ENCODE measurements at places on chromosomes 12 and 14. TPM values are rescaled to one million over a fixed set of nuclear protein-coding genes. Genes with fewer than 3 reads are reported as not detected.

SYCP3 gene
- total RNA-seq = 0.47 TPM

SMCO2 gene
- total RNA-seq = not detected

NPFF gene
- not detected for total RNA-seq

ENDOU gene
- 0.12 TPM for total RNA-seq

- DNase-seq = no peak
Observed at GRCh38 chr12:66071549-66071948, 59.0 kb downstream of the LLPH start.

DNA sequence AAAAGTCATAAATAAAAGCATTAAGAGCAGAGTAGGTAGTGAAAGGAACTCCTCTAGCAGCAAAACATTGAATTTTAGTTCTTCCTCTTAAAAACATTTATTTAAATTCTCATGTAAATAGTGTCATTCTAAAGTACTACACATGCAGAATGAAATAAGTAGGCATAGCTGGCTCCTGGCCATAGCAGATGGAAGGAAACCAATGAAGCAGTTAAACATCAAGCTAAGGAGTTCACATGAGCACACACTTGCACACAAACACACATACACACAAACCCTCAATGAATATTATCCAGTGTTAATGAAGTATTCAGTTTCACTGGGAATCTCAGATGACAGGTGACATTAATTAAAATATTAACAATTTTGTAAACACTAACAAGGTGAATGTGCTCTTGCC, 69.3 kb downstream of the SLC35F4 start:
- no peak for DNase-seq

DNA sequence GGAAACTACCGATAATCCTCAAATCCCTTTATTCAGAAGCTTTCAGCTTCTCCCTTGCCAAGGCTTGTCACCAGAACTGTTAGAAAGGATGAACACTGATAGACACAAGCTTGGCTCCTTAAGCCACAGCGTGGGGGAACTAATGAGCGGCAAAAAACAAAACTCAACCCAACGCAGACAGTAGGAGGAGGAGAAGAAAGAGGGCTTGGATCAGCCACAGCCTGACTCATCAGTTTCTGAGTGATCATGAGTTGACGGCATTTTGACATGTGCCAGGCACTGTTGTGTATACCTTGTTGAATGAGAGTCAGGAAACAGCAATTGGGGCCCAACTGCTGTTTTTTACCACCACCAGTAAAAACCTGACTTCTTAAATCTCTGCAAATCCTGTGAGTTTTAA, 23.7 kb downstream of the PLXNC1 start:
- no peak for DNase-seq

DNA sequence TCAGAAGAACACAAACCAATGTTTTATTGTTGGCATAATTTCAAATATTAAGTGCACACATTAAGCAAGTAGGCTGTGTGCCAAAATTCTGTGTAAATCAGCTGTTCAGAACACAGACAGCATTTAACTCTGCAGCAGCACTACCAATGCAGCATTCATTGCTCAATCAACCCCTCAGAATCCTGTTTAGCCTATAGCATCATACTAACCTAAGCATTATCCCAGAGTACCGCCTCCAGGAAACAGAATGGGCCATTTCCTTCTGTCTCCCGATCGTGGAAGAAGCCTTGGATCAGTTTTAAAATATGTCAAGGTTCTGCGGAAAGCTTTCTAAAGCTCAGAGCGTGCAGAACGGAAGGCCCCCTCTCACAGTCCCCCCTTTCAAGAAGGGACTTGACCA, 3.3 kb downstream of the IL26 start:
- no peak for DNase-seq

DNA sequence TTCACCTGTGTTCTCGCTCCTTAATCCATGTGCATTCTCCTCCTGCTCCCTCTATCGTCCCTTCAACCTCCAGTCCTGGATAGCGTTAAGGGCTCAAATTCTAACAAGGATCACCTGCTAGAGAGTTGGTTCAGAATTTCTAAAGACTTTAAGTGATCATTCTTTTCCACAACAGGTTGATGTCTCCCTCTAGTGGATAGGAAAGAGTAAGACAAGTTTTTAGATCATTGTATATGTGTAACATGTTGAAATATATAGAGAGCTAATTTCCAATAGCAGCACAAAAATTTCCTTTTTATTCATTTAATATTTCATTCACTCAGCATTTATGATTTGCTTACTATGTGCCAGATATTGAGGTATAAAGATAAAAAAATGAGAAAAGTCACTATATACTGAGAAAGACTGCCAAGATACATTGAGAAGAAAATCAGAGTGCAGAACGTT, 9.3 kb upstream of the ESR2 start:
- no peak for DNase-seq

DNA sequence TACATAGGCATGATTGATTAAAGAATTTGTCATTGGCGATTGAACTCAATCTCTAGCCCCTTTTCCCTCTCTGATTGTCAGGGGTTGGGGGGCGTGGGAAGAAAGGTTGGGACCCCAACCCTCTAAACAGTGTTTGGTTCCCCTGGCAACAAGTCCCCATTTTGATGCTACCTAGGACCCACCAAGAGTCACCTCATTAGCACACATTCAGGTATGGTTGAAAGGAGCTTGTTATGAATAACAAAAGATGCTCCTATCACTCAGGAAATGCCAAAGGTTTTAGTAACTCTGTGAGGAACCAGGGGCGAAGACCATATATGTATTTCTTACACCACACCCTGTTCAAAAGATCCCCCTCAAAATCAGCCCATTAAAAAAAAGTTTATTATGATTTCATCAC, 14.3 kb downstream of the RNF212B start:
- no peak for DNase-seq

GRCh38 chr14:66074537-66074936, 411.6 kb upstream of the CCDC196 start:
- DNase-seq = no peak

- DNase-seq = no peak
Observed at GRCh38 chr12:119620490-119620889, 26.9 kb downstream of the TMEM233 start.

GRCh38 chr12:41419131-41419893, 231.2 kb downstream of the PDZRN4 start:
- DNase-seq = no peak

GRCh38 chr12:81530352-81530751, 228.8 kb downstream of the PPFIA2 start:
- DNase-seq = no peak

DNA sequence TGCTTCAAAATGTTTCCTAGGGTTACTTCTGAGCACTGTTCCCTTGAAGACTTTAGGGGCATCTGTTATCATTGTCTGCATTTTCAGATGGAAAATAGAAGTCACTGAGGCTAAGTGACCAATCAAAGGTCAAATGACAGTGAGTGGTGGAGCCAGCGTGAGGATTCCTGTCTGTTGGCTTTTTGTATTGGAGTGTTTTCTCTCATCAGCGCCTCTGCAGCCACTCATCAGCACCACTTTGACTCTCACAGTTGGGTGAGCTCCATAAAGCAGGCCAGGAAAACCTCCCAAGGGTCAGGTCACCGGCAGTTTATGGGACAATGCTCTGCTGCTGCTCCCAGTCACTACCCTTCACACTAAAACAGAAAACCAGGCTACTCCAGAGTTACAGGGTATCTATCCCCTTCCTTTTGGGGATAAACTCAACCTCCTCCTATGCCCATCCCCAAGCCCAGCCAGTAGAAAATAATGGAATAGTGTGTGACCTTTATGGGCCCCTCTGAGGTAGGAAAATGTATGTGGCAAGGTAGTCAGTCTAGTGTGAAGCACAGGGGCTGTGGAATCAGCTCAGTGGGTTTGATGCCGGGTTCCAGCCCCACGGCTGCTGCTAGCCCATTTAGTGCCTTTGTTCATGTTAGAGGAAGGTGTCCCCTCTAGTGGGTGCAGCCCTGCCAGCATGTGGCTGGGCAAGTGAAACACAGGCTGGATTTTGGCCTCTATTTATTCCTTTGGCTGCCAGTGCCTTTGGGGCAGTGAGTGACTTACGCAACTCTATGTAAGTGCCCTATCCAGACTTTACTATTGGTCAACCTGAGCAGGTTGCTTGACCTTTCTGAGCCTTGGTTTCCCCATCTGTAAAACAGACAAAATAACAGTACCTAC, 133.8 kb upstream of the CPM start:
- no peak for DNase-seq

GRCh38 chr14:40525314-40525713, 1081.4 kb upstream of the LRFN5 start:
- no peak for DNase-seq

- no peak for DNase-seq
Observed at GRCh38 chr12:43357141-43357540, 194.9 kb downstream of the ADAMTS20 start.

All from T-helper 17 cell (primary cell).